ENCODE measurements at places on chromosomes 3 and 15.

DNA sequence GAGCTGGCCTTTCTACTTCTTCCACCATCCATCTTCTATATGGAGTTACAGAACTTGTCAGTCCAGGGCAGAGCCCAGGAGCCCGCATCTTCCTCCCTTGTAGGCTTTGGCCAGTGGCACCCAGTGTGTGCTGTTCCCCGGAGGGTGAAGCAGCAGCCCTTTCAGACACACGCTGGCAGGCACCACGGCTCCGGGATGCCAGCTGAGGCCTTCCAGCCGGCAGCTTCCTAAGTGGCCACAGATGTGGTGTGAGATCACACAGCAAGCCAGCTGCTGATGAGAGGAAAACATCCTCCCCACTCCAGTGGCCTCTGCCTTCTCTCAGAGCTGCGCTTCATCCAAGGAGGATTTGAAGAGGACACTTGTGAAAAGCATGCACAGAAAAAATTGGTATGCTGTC is 24.1 kb downstream of the CRABP1 start:
- peak; percentile 77 for DNase-seq

DNA sequence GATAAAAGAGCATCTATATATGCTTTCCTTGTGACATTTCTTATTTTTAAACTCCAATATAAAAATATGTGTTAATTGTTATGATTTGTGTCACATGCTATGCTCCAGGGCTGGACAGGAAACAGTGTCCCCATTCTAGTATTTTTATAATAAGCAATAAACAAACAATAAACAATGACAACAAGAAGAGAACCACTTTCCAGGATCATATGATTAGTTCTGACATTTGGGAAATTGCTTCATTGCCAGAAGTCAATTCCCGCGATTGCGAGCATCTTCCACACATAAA is 260.9 kb downstream of the FHIT start:
- DNase-seq, result no peak

- peak; percentile 25 for DNase-seq
These were observed 2.2 kb upstream of the BNIP2 start for GRCh38 chr15:59691194-59691805.

- peak; percentile 64 for DNase-seq
These were observed 58.6 kb upstream of the SLC6A1 start for GRCh38 chr3:10933805-10934481.

- DNase-seq, result no peak
These were observed at the start of gene OR5H14 for GRCh38 chr3:98147179-98147578. TSS of gene OR5H14 (plus strand) at chr3:98147479. CDS start at chr3:98149386, 1,907 bp downstream.

DNA sequence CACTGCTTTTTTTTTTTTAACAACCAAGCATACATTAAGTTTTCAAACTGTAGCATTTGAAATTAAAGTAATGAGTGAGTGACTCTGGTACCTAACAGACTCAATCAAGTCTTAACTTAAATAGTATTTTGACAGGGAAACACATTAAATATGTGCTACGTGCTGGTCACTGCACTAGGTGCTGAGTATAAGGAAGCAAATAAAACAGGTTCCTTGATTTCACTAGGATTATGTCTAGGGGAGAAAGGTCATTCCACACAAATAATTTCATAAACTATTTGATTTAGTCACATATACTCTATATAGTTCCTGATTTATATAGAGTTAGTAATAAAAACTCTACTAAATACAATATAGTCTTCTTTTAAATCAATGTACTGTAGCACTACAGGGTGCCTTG is 89.4 kb downstream of the SUCLG2 start:
- no peak for DNase-seq

DNA sequence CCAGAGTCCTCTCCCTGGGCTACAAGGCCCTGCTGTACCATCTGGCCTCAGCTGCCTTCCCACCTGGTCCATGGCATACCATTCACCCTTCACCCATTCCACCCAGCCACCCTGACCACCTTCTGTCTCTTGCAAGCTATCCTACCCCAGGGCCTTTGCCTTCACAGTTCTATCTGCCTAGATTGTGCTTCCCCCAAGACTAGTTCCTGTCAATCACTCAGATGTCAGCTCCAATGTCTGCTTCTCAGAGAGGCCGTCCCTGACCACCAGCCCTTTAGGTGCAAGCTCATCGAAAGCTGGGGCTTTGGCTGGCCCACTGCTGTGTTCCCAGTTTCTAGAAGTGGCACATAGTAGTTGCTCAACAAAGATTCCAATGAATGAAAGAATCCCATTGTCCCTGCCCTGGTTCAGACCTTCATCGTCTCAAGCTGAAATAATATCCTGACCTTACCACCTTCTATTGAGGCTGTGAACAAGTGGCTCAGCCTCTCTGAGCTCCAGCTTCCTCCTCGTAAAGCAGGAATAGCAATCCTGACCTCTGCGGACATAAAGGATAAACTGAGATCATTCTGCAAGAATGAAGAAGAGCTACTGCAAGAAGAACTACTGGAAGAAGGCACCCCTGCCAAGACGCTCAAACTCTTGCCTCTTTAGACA is 15.8 kb downstream of the EFCAB12 start:
- DNase-seq, result no peak

DNA sequence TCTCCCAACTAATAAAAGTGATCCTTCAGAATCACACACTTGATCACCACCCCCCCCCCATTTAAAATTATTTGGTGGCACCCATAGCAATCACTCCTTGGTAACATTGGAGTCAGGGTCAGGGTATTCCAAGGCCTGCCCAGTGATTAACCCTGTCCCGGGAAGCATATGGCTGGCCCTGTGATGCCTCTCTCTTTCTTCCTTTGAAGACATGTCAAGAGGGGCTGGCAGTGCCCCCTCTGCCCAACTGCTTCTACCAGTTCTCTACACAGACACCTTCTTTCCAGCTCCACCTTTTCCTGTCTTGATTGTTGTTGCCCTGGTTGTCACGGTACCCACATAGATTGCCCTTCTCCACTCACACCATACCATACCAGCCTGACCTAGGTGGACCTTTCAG is 30.9 kb upstream of the MANF start:
- DNase-seq, result no peak

DNA sequence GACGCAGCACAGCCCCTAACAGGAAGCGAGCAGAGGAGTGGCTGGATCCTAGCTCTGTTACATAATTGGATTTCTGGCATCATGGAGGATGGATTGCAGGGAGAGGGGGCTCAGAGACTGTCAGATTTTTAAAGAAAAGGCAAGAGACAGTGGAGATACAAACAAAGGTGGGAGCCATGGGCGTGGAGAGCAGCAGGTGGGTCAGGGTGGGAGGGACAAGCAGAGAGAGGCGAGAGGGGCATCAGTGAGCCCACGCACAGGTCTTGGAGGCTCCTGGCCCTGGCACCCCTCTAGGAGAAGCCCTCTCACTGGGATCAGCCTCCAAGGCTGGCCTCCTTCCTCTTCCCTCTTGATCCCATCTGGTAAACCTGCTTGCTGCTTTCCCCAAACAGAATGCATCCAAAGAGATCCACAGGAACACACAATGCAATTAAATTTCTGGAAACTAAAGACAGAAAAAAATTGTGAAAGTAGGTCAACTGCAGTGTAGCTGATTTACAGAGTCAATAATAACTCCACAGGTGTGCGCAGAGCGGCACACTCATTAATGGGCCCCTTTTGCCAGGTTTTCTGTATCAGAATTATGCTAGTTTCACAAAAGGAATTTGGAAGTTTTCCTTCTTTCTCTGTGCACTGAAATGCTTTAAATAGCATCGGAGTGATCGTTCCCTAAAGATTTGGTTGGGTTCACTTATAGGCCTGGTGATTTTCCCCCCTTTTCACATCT is 66.1 kb downstream of the LSM3 start:
- no peak for DNase-seq

GRCh38 chr15:90035840-90036230 is 34.7 kb downstream of the ZNF710 start:
- DNase-seq, result no peak

DNA sequence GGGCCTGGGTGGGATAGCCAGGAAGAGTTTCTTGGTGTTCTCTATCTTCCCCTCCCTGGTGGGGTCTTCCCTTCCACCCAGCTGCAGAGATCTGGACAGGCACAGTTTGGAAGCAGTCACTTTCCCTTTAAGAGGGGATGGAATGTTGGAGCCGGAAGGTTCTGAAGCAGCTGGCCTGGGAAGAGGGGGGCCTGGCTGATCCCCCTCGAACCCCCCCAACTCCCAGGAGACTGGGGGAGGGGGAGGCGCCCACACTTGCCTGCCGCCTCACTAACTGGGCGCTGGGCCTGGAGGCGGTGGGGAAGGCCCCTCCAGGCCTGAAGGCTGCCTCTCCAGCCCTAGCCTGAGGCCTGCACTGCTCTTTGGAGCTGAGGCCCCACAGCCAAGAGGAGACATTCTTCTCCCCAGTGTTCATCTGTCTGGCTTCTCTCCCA is 1.4 kb downstream of the DVL3 start:
- DNase-seq, result peak; percentile 71

DNA sequence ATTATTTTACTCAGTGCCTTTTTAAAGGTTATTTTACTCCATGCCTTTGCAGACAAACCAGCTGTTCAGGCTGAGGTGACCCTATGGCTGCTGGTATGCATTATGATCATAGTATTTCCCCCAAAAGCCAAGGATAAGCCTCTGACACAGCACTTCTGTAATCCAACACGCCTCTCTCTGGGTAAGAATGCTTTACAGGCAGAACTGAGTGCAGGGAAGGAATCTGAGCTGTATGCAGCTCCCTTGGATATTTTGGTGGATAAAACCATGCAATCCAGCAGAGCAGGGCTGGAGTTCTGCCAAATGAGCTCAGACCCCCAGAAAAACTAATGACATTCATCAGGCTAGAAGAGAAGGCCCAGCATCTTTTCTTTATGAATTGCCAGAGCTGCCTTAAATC is 11.7 kb upstream of the MAP1A start:
- DNase-seq, result peak; percentile 14

DNA sequence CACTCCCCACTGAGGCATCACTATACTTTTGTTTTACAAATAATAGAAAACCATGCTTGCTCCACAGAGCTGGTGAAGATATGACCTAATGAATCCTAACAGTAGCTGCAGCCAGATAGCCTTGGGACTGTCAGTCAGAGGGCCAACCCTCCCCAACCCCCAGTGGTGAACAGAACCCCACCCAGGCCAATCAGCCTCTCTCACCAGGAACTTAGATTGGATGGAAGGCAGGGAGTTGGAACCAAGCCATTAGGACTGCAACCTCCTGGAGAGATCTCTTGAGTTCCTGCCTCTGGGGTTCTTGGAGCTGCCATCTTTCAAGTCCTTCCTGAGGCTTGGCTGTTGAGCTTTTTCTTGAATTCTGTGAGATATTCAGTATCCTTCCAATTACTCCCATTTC is 3.0 kb upstream of the MRPS22 start:
- no peak for DNase-seq

GRCh38 chr3:46029953-46030543 is 2.8 kb upstream of the XCR1 start:
- no peak for DNase-seq

- no peak for DNase-seq
These were observed 35.0 kb downstream of the ALCAM start for GRCh38 chr3:105401691-105402149.

DNA sequence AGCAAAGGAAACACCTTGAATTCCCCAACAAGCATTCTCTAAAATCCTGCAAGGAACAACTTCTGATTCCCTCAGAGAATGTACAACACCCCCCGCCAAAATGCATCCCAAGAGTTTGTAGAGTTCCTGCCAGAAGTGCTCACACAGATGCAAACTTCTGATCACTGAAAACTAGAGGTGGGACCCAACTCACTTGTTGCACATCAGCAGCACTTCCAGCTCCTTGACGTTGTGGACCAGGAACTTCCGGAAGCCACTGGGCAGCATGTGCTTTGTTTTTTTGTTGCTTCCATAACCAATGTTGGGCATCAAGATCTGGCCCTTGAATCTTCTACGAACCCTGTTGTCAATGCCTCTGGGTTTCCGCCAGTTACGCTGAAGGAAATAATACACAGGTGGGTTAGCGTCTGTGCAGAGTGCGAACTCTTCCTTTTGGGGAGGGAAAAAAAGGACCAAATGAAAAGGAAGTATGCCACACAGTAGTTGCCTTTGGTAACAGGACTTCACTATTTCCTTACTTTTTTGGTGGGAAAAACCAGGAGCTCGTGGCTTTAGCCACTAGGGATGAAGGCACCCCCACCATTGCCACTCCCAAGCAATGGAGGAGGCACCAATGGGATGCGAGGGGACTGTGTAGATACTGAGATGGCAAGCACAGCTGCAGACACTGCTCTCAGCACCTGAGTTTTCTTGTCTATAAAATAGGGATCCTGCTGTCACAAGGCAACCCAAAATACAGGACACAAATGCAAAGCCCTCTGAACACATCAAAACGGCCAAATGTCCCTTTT is 2.0 kb downstream of the RPL32 start:
- DNase-seq, result no peak

DNA sequence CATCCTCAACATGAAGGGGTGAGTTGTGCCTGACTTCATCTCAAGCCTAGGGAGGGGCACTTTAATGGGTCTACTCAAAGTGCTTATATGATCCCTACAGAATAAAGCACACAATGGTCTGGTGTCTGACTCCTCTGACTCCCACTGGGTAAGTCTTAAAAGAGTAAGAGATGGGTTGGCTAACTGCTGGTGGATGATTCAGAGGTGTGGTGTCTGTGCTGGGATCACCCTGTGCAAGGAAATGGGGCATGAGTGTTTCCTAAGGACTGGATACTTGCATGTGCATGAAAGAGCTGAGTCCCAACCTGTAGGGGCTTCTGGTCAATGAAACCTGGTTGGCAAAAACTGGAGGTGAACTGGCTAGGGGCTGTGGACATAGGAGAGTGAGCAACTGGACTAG is 158.8 kb downstream of the IL20RB start:
- DNase-seq, result no peak

DNA sequence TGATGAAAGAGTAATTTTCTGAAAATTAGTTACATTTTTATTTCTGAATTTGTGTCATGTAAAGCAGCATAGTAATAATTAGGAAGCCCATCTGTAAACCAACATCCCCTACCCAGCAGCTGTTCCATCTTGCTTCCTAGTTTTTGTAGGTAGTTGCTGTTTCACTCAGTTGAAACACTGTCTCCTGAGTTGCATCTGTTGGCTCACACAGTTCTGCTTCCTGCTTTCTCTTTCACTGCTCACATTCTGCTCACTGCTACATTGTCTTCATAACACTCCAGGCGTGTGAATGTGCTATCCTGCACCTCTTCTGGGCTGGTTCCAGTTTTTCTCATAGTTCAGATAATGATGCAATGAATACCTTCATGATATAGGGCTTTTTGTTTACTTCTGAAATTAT is 123.4 kb downstream of the EPHB1 start:
- DNase-seq, result no peak

DNA sequence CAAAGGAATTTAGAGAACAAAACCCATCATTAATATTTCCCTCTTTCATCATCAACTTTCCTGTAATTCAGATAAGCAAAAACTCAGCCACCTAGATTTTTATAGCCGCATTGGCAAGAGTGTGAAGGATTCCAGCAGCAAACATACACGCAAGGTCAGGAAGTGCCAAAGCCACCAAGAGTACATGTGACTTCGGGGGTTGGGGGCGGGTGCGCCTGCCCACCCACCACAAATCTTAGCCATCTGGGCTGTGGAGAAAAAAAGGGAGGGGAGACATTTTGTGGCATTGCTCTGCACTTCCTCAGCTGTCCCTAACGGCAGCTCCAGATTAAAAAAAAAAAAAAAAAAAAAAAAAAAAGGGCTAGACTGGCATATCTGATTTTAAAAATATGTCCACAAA is 148.4 kb downstream of the TNIK start:
- no peak for DNase-seq

GRCh38 chr3:35565048-35565447 is 74.3 kb upstream of the ARPP21 start:
- no peak for DNase-seq
